ENCODE measurements at places on chromosomes 2 and 18.

GRCh38 chr2:185044323-185044874 lies 446.1 kb downstream of the ZNF804A start:
- no peak for DNase-seq

DNA sequence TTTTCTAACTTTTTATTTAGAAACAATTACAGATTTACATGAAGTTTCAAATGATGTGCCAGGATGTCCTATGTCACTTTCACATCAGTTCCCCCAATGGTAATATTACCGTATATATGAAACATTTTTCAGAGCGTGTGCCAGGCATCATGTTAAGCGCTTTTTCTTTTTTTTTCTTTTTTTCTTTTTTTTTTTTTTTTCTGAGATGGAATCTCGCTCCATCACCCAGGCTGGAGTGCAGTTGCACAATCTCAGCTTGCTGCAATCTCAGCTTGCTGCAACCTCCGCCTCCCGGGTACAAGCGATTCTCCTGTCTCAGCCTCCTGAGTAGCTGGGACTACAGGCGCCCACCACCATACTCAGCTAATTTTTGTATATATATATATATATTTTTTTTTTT lies 5.6 kb upstream of the PPP4R1 start:
- DNase-seq, result no peak

GRCh38 chr2:196334710-196335109 lies 163.3 kb upstream of the STK17B start:
- no peak for DNase-seq

- DNase-seq, result peak; percentile 61
Observed at GRCh38 chr2:228689053-228689452, 507.6 kb upstream of the SPHKAP start.

GRCh38 chr2:205996161-205996560 lies 89.8 kb downstream of the INO80D start:
- no peak for DNase-seq

DNA sequence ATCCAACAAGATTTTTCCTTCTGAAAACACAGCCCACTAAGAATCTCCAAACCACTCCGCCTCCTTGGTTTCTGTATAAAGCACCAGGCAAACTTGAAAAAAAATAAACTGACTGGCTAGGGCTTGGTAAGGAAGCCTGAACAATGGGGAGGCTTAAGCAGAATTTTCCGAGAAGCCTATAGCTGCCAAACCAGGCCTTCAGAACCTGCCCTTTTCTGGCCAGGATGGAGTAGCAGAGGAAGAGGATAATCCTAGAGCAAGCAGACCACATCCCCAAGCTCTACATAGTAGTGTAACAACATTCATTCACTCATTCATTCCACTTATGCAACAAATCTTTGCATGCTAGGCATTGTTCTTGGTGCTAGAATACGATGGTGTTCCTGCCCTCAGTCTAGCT lies 529.6 kb upstream of the ZEB2 start:
- no peak for DNase-seq

- peak; percentile 47 for DNase-seq
Observed at GRCh38 chr18:25133879-25134278, 218.1 kb downstream of the ZNF521 start.

DNA sequence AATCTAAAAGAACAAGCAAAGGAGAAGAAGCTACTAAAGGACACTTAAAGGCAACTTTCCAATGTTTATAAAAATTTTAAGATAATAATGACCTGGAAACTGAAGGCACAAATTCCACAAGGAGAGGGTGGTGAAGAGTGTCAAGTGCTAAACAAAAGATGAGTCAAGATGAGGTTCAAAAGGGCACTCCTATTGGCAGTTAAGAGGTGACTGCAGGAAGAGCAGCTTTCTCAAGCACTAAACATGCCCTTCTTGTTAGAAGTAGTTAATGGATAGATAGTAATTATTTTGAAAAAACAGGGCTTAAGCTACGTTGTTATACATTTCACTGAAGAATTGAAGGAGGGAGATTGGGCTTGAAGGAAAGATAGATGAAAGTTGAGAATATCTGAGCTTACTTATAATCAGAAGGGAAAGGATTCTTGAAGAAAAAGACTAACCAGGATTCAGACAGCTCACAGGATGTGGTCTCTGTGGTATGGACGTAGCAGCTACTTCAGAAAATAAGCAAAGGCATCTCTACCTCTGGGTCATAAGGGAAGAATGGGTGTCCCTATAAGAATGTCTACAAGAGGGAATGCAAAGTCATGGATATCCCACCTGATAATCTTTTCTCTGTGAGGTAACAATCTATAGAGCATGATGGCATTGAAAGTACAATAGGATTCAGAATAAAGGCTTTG lies 454.7 kb upstream of the SLC39A10 start:
- DNase-seq, result no peak

GRCh38 chr18:8948471-8949149 lies 153.9 kb upstream of the NDUFV2 start:
- DNase-seq, result peak; percentile 73

- DNase-seq, result no peak
Observed at GRCh38 chr2:66478731-66479316, 43.9 kb downstream of the MEIS1 start.

Measured in muscle of leg (tissue), 16 donors.